T-helper 17 cell (primary cell): ENCODE measurements at places on chromosomes 1 and 21. TPM values are rescaled to one million over a fixed set of nuclear protein-coding genes. Genes with fewer than 3 reads are reported as not detected.

The C1orf141 gene
- not detected for total RNA-seq

GRCh38 chr1:9689011-9689706 lies 37.6 kb downstream of the PIK3CD start:
- peaks cover 48% of the 10 kb centered on the region for H3K4me1 ChIP-seq
- peak overlapping the region; percentile 83 for H3K4me3 ChIP-seq
- peak; percentile 80 for DNase-seq
- no peaks in the 10 kb centered on the region for H3K36me3 ChIP-seq
- no peaks in the 10 kb centered on the region for H3K27me3 ChIP-seq

The AGMAT gene
- total RNA-seq = 5.7 TPM

The ERICH3 gene
- not detected for total RNA-seq

The GPA33 gene
- total RNA-seq = 5.3 TPM
